ENCODE measurements at places on chromosomes 16 and 17. TPM values are rescaled to one million over a fixed set of nuclear protein-coding genes. Genes with fewer than 3 reads are reported as not detected.
A peak's percentile ranks its signal among the peaks of the same experiment; 100 is the strongest.

ITGAX gene
- total RNA-seq, result 2.7 TPM

EVI2B gene
- 32.7 TPM for total RNA-seq

TNFRSF13B gene
- total RNA-seq, result not detected

SRCIN1 gene
- total RNA-seq, result 0.04 TPM

UTS2R gene
- total RNA-seq, result not detected

ABCC11 gene
- 0.22 TPM for total RNA-seq

GRCh38 chr16:405548-406506 lies 4.1 kb downstream of the DECR2 start:
- no peaks in the 10 kb centered on the region for H3K36me3 ChIP-seq
- H3K27me3 ChIP-seq, result no peaks in the 10 kb centered on the region
- peaks cover 4% of the 10 kb centered on the region for H3K4me1 ChIP-seq
- H3K27ac ChIP-seq, result peak overlapping the region; percentile 38
- H3K4me3 ChIP-seq, result no peak overlapping the region
- no peak for DNase-seq

DNA sequence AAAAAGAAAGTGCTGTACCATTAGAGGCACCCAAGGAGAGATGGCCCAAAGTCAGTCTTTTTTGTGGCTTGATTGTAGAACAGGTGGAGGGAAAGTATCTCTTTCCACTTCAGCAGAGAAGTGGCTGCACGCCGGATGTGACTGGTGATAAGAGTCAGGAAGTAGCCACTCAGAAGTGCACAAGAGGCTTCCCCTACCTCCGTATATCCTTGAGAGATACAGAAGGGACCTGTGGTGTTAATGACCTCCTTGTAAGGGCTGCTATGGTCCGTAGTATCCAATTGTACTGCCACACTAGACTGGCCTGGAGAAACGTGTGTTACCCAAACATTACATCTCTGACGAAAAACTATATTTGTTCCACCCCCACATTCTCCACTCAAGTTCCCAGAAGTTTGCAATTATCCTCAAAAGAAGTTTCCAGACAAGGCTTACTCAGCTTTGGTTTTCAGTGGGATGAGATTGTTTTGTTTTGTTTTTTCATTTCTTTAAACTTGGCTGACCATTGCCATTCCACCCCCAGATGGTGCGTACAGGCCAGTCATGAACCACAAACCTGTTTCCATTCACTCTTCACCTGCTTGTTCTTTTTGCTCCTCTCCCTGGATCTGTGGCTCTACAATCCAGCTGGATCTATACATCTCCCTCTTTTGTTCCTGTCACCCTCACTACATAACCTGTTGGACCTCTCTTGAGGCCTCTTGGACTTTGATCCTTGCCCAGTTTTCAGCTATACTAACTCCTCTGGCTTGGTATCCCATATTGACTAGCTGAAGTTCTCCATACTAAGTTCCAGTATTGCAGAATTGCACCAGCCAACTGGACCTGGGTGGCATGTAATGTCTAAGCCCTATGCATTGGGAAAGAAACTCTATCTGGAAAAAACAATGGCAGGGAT lies 20.7 kb upstream of the MED13 start:
- H3K4me1 ChIP-seq, result no peaks in the 10 kb centered on the region
- H3K4me3 ChIP-seq, result no peak overlapping the region
- DNase-seq, result no peak
- no peaks in the 10 kb centered on the region for H3K27me3 ChIP-seq
- no peaks in the 10 kb centered on the region for H3K36me3 ChIP-seq

GRCh38 chr16:86277221-86277620 lies 233.1 kb upstream of the FOXF1 start:
- H3K27me3 ChIP-seq, result no peaks in the 10 kb centered on the region
- no peak overlapping the region for H3K27ac ChIP-seq
- no peaks in the 10 kb centered on the region for H3K4me1 ChIP-seq
- H3K4me3 ChIP-seq, result no peak overlapping the region
- no peaks in the 10 kb centered on the region for H3K36me3 ChIP-seq

- no peaks in the 10 kb centered on the region for H3K27me3 ChIP-seq
- no peak overlapping the region for H3K4me3 ChIP-seq
- no peak for DNase-seq
- no peaks in the 10 kb centered on the region for H3K4me1 ChIP-seq
- no peak overlapping the region for H3K27ac ChIP-seq
Measured at GRCh38 chr16:57935904-57936303, 35.0 kb downstream of the CNGB1 start.

GRCh38 chr16:52171481-52171880 lies 375.5 kb downstream of the TOX3 start:
- no peaks in the 10 kb centered on the region for H3K4me1 ChIP-seq
- no peaks in the 10 kb centered on the region for H3K27me3 ChIP-seq
- no peaks in the 10 kb centered on the region for H3K36me3 ChIP-seq
- no peak overlapping the region for H3K27ac ChIP-seq

GRCh38 chr16:86075488-86075785 lies 176.5 kb downstream of the IRF8 start:
- H3K36me3 ChIP-seq, result no peaks in the 10 kb centered on the region
- no peak overlapping the region for H3K27ac ChIP-seq
- H3K27me3 ChIP-seq, result peaks cover 5% of the 10 kb centered on the region
- no peaks in the 10 kb centered on the region for H3K4me1 ChIP-seq
- H3K4me3 ChIP-seq, result no peak overlapping the region

GRCh38 chr17:72390675-72391508 lies 270.1 kb downstream of the SOX9 start:
- no peak for DNase-seq
- H3K27ac ChIP-seq, result no peak overlapping the region
- H3K36me3 ChIP-seq, result no peaks in the 10 kb centered on the region
- H3K27me3 ChIP-seq, result no peaks in the 10 kb centered on the region
- H3K4me3 ChIP-seq, result no peak overlapping the region

- peak overlapping the region; percentile 81 for H3K4me3 ChIP-seq
- no peaks in the 10 kb centered on the region for H3K36me3 ChIP-seq
- peak; percentile 96 for DNase-seq
- peak overlapping the region; percentile 81 for H3K27ac ChIP-seq
- no peaks in the 10 kb centered on the region for H3K27me3 ChIP-seq
Measured at GRCh38 chr17:21287703-21288449, 3.4 kb downstream of the MAP2K3 start.

DNA sequence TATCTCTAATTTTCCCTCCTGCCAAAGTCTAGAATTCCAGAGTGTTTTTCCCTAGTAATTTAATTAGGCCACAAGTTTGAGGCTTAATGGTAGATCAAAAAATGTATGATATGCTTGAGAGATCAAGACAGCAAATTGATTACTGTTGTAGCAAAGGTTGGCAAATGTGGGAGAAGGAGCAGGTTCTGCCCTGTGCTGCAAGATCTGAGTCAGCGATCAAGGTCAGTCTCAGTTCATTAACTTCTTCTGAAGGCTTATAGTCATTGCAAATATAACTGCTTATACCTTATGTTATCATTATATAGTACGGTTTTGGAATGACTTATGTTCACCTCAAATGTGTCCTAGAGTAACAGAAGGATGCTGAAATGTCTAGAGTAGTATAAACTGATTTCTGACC lies 231.1 kb upstream of the TBX2 start:
- H3K36me3 ChIP-seq, result no peaks in the 10 kb centered on the region
- H3K4me3 ChIP-seq, result no peak overlapping the region
- DNase-seq, result no peak
- no peaks in the 10 kb centered on the region for H3K4me1 ChIP-seq
